Aorta (tissue), 5 donors: ENCODE measurements at places on chromosomes 6 and 20.

GRCh38 chr20:44183282-44183681 is 3.7 kb downstream of the JPH2 start:
- peak; percentile 39 for DNase-seq
- no peaks in the 10 kb centered on the region for H3K36me3 ChIP-seq
- peak overlapping the region; percentile 37 for H3K4me3 ChIP-seq

GRCh38 chr6:36826520-36827227 is 12.6 kb downstream of the CPNE5 start:
- H3K27ac ChIP-seq: no peak overlapping the region
- no peaks in the 10 kb centered on the region for H3K36me3 ChIP-seq
- no peaks in the 10 kb centered on the region for H3K27me3 ChIP-seq
- no peak for DNase-seq
- H3K4me1 ChIP-seq: peaks cover 3% of the 10 kb centered on the region

- H3K27ac ChIP-seq: peak within 1 kb of the TSS; percentile 56
- no peaks in the 10 kb centered on the region for H3K27me3 ChIP-seq
- H3K36me3 ChIP-seq: no peaks in the 10 kb centered on the region
- H3K4me1 ChIP-seq: no peaks in the 10 kb centered on the region
- H3K4me3 ChIP-seq: peak within 1 kb of the TSS; percentile 84
These were observed at the start of gene FBXL4 for GRCh38 chr6:98947411-98948292. Gene FBXL4, minus strand, starts transcription at chr6:98947946. Its CDS starts 20,958 bp downstream, at chr6:98926988.

- no peak overlapping the region for H3K4me3 ChIP-seq
- no peak for DNase-seq
- no peaks in the 10 kb centered on the region for H3K36me3 ChIP-seq
- no peaks in the 10 kb centered on the region for H3K27me3 ChIP-seq
- no peaks in the 10 kb centered on the region for H3K4me1 ChIP-seq
These were observed 80.3 kb upstream of the DUSP22 start for GRCh38 chr6:211871-212497.

- DNase-seq: no peak
- no peaks in the 10 kb centered on the region for H3K36me3 ChIP-seq
- no peaks in the 10 kb centered on the region for H3K4me1 ChIP-seq
- H3K27me3 ChIP-seq: no peaks in the 10 kb centered on the region
- H3K27ac ChIP-seq: no peak overlapping the region
These were observed 1.4 kb upstream of the SNTA1 start for GRCh38 chr20:33444797-33445560.

- peak; percentile 89 for DNase-seq
- H3K4me1 ChIP-seq: peaks cover 4% of the 10 kb centered on the region
- no peaks in the 10 kb centered on the region for H3K36me3 ChIP-seq
- peak overlapping the region; percentile 36 for H3K4me3 ChIP-seq
- peak overlapping the region; percentile 96 for H3K27ac ChIP-seq
These were observed 123.5 kb downstream of the TCP11 start for GRCh38 chr6:35017411-35018181.

DNA sequence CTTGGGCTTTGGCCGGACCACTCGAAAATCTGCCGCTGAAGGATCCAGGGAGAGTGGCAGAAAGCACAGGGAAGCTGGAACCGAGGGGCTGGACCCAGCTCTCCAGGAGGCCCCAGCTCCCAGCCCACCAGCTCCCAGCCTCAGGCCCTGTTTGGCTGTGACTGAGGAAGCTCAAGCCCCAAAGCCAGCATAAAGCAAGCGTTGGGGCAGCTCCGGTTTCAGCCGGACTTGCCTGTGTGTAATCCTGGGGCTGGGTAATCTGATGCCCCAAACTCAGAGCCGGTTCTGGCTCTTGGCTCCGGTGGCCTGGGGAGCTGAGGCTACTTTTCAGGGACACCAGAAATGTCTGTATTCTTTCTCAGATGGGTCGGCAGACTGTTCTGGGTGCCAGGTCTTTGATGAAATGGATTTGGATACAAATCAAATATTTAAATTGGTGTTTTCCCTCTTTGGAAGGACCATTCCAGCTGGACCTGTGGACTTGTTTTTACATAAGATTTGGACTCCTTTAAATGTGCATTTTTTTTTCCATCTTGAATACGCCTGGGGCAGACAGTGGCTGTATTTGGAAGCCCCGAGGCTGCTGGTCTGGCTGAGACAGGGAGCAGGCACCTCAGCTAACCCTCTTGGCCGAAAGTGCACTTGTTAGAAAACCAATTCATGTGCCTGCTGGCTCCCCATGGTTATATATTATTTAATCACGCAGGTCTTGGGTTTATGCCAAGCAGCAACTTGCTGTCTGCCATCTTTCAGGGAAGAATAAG is 29.7 kb downstream of the RPP40 start:
- no peaks in the 10 kb centered on the region for H3K36me3 ChIP-seq
- H3K27ac ChIP-seq: peak overlapping the region; percentile 15
- H3K4me1 ChIP-seq: no peaks in the 10 kb centered on the region
- peak; percentile 68 for DNase-seq
- H3K4me3 ChIP-seq: no peak overlapping the region

GRCh38 chr20:57469418-57470211 is 55.3 kb downstream of the CTCFL start:
- H3K27me3 ChIP-seq: no peaks in the 10 kb centered on the region
- H3K4me3 ChIP-seq: no peak overlapping the region
- peak; percentile 38 for DNase-seq

GRCh38 chr6:107045826-107046675 is 18.1 kb downstream of the MTRES1 start:
- peaks cover 2% of the 10 kb centered on the region for H3K36me3 ChIP-seq
- no peak overlapping the region for H3K4me3 ChIP-seq
- no peaks in the 10 kb centered on the region for H3K27me3 ChIP-seq
- no peaks in the 10 kb centered on the region for H3K4me1 ChIP-seq
- DNase-seq: no peak

DNA sequence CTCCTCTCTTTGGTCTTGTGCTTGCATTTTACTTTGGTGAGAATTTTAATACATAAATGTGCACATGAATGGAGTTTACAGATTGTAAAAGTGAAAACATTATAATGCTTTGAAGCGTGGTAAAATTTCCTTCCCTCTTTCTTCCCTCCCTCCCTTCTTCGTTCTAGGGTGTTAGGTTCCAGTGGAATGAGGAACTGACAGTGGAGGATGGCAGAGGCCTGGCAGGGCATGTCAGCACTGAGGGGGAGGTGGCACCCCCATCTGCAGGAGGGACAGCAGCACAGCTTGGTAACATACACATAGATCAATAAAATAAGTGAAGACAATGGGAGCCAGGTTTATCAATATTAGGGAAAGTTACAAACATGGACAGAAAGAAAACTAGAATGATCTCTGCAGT is 47.5 kb downstream of the RNASET2 start:
- H3K36me3 ChIP-seq: no peaks in the 10 kb centered on the region
- H3K4me3 ChIP-seq: no peak overlapping the region
- H3K27me3 ChIP-seq: no peaks in the 10 kb centered on the region
- no peaks in the 10 kb centered on the region for H3K4me1 ChIP-seq

DNA sequence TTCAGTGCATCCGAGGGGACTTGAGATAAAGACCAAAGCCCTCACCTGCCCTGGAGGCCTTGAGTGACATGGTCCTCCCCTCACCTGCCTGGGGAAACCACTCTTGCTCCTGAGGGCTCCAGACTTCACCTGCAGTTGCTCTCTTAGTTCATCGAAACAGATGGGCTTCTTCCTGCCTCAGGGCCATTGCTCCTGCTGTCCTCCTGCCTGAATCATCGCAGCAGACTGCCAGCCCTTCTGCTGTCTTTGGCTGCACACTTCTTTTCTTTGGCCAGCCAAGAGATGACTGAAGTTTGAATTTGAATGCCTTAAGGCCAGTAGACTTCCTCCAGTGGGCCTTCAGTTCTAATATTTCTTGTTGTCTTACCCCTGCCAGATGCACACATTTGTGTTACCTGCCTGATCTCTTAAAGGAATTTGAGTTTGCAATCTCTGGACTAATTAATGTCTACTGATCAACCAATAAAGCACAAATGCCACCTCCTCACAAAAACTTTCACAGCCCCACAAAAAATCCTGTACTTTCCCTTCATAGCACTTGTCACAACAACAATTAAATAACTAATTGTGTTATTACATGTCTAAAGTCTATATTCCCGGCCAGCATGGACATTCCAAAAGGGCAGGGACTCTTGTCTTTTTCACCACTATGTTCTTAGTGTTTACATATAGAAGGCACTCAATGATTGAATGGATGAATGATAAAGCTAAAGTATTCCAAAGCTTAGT is 56.7 kb upstream of the SGK1 start:
- H3K27ac ChIP-seq: peak overlapping the region; percentile 55
- DNase-seq: peak; percentile 71
- H3K27me3 ChIP-seq: no peaks in the 10 kb centered on the region
- no peaks in the 10 kb centered on the region for H3K36me3 ChIP-seq
- peaks cover 4% of the 10 kb centered on the region for H3K4me1 ChIP-seq

- no peaks in the 10 kb centered on the region for H3K4me1 ChIP-seq
- no peak overlapping the region for H3K27ac ChIP-seq
- peaks cover 23% of the 10 kb centered on the region for H3K36me3 ChIP-seq
- DNase-seq: peak; percentile 53
These were observed 40.7 kb downstream of the PYGB start for GRCh38 chr20:25288291-25289181.

DNA sequence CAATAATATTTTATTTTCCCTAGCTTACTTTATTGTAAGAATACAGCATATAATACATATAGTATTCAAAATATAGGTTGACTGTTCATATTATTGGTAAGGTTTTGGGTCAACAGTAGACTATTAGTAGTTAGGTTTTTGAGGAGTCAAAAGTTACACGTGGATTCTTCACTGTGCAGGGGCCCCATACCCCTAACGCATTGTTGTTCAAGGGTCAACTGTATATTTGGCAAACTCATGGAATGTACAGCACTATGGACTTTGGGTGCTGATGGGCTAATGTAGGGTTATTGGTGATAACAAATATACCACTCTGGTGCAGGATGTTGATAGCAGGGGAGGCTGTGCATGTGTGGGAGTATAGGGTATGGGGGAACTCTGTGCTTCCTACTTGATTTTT is 397.2 kb downstream of the BCKDHB start:
- no peaks in the 10 kb centered on the region for H3K36me3 ChIP-seq
- H3K27me3 ChIP-seq: no peaks in the 10 kb centered on the region
- DNase-seq: no peak
- H3K4me1 ChIP-seq: no peaks in the 10 kb centered on the region
- no peak overlapping the region for H3K4me3 ChIP-seq
- no peak overlapping the region for H3K27ac ChIP-seq

DNA sequence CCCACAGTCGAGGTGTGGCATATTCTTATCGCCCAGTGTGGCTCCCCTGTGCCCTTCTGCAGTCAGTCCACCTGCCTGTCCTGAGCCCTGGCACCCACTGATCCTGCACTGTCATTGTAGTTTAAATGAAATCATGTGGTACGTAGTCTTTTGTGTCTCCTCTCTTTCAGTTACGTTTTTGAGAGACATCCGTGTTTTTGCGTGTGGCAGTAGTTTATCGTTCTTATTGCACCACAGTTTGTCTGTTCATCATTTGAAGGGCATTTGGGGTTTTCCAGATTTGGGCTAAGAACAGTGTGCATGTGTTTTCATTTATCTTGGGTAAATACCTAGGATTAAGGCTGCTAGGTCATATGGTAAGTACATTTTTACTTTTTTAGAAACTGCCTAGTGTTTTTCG is 49.3 kb downstream of the SPATA2 start:
- H3K36me3 ChIP-seq: no peaks in the 10 kb centered on the region
- peaks cover 8% of the 10 kb centered on the region for H3K4me1 ChIP-seq
- no peak for DNase-seq
- H3K27ac ChIP-seq: no peak overlapping the region

GRCh38 chr6:121319112-121319553 is 15.1 kb downstream of the TBC1D32 start:
- H3K4me3 ChIP-seq: no peak overlapping the region
- no peaks in the 10 kb centered on the region for H3K27me3 ChIP-seq
- H3K4me1 ChIP-seq: no peaks in the 10 kb centered on the region
- no peaks in the 10 kb centered on the region for H3K36me3 ChIP-seq
- no peak overlapping the region for H3K27ac ChIP-seq

DNA sequence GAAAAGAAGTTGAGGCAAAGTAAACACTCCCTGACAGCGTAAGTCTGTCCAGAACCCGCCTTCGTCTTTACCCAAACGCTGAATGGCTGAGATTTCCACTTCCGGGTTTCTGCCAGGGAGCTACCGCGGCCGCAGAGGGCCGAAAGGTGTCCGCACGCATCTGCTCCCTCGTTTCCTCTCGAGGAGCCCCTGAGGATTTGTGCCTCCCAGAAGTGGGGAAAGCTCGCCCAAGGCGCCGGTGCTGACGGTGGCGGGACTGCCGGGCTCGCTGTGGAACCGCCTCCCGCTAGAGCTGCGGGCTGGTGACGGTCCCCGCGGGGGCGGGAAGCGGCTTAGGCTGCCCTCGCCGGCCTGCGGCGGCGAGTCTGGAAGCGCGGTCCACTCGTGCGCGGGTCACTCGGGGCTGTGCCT is 1760.2 kb upstream of the DEFB115 start:
- H3K36me3 ChIP-seq: no peaks in the 10 kb centered on the region
- H3K27me3 ChIP-seq: no peaks in the 10 kb centered on the region
- peak; percentile 41 for DNase-seq
- H3K27ac ChIP-seq: no peak overlapping the region

DNA sequence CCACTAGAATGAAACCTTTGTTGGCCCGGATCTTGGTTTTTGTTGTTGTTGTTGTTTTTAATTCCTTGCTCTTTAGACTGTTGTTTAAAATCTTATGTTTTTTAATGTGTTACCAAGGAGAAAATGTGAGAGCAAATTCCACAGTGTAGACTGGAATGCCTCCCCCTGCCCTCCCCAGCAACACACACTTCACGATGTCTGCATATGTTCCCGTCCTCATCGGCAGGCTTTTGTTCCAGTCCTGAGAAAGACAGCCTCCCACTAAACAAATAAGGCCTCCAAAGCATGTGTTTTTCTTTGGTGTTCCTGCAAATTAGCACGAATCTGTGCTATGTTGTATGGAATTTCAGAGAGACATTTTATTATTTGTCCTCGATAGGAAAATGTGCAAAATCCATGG is 263.3 kb upstream of the QKI start:
- no peak overlapping the region for H3K4me3 ChIP-seq
- H3K4me1 ChIP-seq: no peaks in the 10 kb centered on the region
- H3K27ac ChIP-seq: no peak overlapping the region

DNA sequence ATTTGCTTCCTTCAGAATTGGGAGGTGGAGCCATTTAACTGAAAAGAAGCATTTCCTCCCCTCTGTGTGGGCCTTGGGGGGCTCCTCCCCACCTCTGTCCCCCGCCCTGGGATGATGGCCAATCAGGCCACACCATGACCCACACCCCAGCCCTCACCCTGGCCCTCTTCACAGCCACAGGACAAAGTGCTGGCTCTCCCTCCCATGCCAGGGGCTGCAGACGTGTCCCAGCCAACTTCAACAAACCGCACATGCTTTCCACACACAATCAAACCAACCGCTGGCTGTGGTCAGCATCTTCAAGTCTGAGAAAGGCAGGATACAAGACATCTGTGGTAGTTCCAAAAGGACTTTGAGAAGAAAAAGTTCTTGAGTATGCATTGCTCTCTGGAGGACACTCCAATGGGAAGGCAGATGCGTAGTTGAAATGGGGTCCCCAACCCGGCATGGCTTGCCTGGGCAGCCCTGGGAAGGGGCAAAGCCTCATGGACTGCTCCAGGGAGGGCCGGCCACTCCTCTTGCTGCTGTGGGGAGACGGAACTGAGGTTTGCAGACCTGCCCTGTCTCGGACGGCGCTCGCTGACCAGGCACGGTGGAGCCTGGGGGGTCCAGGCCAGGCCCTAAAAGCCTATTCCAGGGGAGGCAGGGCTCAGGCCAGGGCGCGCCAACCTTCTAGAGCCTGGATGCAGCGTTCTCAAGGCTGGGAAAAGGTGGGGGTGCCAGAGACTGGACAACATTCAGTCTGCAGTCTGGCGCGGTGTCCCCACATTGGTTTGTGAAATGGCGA is 12.2 kb downstream of the TTLL2 start:
- no peak for DNase-seq
- no peak overlapping the region for H3K4me3 ChIP-seq
- H3K27ac ChIP-seq: no peak overlapping the region
- no peaks in the 10 kb centered on the region for H3K4me1 ChIP-seq
- H3K36me3 ChIP-seq: no peaks in the 10 kb centered on the region
- no peaks in the 10 kb centered on the region for H3K27me3 ChIP-seq
